Effector memory CD8-positive, alpha-beta T cell (primary cell): ENCODE measurements at places on chromosomes 6 and 20.

- DNase-seq: no peak
These were observed 144.3 kb downstream of the ADGRB3 start for GRCh38 chr6:68779366-68779765.

DNA sequence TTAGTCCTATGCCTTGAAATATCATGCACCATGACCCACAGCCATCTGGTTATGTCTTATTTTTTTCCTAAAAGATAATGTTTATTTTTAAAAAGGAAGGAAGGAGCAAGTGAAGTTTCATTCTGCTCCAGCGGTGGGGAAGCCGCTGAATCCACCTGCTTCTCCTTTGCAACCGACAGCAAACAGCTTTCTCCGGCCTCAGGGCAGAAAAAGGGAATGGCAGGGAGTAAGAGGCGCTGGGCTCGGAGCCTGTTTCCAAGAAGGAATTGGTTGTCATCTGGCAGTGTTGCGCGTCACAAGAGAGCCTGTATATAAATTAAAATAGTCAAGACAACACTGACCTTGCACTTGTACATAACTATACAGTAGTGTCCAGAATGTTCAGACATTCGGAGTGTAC is 14.2 kb downstream of the GFRA4 start:
- no peak for DNase-seq

GRCh38 chr20:44041001-44041400 is 126.3 kb downstream of the TOX2 start:
- no peak for DNase-seq

- DNase-seq: no peak
These were observed 263.4 kb downstream of the ARHGAP18 start for GRCh38 chr6:129446272-129447197.

DNA sequence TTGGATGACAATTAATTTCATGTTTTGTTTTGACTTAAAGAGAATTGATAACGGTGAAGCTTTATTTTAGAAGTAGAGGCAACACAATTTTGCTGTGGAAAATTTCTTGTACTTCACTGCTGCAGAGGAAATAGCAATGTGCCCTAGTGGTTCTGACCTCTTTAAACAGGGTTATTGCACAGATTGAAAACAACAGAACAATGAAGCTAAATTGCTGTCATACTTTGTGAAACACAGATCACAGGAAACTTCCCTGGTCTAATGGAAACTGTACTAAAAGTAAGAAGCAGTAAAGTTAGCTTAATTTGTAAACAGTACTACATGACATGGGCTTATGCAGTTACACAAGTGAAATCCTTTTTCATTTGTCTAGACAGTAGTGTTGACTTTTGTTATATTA is 31.3 kb downstream of the OR2A4 start:
- no peak for DNase-seq

- no peak for DNase-seq
These were observed 156.8 kb upstream of the SALL4 start for GRCh38 chr20:51959066-51959542.

- DNase-seq: no peak
These were observed 31.3 kb downstream of the MBOAT1 start for GRCh38 chr6:20180935-20181334.

DNA sequence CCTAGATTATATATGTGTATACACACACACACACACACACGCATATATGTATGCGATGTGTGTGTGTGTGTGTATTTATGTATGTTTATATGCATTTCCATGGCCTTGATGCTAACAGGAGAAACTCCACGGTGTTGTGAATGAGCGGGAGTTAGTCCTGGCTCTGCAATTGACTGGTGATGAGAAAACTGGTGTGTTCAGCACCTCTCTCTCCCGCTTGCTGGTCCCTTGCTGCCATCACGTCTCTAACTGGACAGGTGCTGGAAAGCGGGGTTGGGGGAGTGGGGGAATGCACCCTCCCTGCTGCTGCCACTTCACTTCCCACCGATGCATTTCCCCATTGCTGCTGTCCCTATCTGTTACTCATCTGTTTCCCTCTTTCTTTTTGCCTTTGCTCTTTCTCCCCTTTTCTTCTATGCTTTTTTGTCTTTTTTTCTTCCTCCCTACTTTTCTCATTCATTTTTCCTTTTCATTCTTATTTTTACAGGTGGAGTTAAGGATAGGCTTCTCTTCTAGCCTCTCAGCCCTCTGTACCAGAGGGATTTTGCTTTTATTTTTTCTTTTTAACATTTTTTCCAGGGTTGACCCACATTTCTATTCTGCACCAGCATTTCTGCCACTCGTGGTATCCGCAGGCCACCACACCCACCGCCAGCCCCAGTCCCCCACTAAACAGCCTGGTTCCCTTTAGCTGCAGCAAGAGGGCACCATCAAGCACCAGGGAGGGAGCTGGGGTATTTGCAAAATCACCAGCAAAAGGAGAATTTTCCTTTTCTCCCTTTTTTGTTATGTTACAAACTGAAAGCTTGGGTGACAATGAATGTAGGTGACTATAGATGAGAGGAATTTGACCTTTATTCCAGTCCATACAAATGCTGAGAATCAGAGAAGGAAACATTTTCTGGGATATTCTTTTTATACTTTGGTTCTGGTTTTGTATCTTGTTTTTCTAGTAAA is 115.6 kb downstream of the TCP11 start:
- DNase-seq: no peak

DNA sequence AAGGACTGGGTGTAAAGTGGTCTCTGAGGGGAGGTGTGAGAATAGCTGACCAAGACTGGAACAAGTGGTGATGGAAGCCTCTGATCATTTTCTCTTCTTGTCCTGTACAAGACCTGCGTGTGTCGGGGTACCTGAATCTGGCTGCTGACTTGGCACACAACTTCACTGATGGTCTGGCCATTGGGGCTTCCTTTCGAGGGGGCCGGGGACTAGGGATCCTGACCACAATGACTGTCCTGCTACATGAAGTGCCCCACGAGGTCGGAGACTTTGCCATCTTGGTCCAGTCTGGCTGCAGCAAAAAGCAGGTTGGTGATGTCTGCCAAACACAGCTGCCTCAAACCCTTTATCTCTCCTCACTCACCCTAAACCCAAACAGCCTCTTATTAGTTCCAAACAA is 1.7 kb upstream of the HSD17B8 start:
- DNase-seq: no peak

- DNase-seq: no peak
These were observed 10.7 kb downstream of the DEK start for GRCh38 chr6:18253635-18254034.

GRCh38 chr6:16431106-16431505 is 192.7 kb downstream of the GMPR start:
- DNase-seq: no peak

GRCh38 chr20:59676851-59677182 is 72.5 kb downstream of the PHACTR3 start:
- no peak for DNase-seq

- DNase-seq: no peak
These were observed 82.8 kb downstream of the GFRA4 start for GRCh38 chr20:3580412-3580811.

DNA sequence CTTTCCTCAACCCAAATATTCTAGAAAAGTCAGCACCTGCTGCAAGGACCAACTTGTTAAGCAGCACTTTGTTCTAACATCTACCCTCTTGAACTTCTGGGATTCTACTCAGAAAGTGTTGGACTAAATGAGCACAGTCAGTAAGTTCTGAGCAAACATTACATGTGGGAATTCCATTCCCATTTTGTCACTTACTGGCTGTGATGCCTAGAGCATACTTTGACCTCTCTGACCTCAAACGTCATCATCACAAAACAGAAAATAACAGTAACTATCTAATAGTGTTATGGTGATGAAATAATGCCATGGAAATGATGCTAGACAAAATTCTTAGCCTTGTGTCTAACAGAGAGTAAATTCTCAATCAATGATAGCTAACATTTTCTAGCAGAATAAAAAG is 829.4 kb downstream of the EPHA7 start:
- DNase-seq: no peak

DNA sequence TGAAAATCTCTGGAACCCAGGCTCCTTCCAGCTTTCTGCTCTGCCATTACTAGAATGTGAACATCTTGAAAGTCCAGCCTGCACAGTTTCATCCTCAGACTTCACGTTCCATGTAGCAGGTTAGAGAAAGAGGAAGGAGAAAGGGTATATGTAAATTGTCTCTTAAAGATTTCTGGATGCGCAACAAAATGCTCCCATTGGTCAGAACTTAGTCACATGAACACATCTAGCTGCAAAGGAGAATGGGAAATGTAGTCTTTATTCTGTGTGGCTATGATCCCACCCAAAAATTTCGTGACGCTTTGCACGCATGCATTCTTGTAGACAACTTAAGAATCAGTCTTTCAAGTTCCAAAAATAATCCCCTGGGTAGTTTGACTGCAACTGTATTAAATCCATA is 46.4 kb upstream of the CHD6 start:
- no peak for DNase-seq

DNA sequence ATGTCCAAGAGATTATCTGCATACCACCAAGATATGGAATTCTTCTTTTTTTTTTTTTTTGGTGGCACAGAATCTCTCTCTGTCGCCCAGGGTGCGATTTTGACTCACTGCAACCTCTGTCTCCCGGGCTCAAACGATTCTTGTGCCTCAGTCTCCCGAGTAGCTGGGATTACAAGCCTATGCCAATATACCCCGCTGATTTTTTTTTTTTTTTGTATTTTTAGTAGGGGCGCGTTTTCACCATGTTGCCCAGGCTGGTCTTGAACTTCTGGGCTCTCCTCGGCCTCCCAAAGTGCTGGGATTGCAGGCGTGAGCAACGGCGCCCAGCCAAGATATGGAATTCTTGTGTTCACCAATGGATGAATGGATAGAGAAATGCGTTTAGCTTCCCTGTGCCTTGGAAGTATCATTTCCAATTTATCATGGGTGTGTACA is 31.0 kb downstream of the POM121L2 start:
- DNase-seq: no peak

- no peak for DNase-seq
These were observed 1.3 kb upstream of the UBE2J1 start for GRCh38 chr6:89353702-89354392.

DNA sequence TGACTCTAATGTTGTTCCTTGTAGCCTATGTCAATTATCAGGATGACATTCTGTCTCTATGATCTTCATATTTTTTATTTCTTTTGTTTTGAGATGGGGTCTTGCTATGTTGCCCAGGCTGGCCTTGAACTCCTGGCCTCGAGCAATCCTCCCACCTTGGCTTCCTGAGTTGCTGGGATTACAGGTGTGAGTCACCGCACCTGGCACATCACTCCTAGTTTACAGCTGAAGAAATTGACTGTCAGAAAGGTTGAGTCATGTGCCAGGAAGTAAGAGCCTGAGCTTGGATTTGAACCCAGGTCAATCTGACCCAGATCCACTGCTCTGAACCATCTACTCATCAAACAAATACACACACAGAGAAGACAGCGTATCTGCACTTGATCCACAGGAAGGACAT is 14.4 kb downstream of the PPP1R3G start:
- no peak for DNase-seq

GRCh38 chr6:138865480-138866109 is 69.7 kb downstream of the ECT2L start:
- no peak for DNase-seq

DNA sequence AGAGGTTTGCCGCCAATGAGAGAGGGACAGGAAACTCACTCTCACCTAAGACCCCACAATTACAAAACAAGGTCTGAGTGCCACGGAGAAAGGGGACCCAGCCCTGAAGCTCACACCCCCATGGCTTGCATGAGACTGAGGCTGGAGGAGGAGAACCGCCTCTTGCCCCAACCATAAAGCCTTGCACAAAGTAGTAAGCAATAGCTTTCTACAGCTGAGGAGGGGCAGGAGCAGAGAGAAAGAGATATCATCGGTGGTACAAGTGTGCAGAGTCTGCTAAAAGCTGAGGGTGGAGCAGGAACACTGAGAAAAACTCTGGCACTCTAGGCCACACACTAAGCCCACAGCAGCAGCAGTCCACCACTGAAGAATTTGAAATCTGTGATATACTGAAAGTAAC is 37.7 kb downstream of the OSTM1 start:
- no peak for DNase-seq

DNA sequence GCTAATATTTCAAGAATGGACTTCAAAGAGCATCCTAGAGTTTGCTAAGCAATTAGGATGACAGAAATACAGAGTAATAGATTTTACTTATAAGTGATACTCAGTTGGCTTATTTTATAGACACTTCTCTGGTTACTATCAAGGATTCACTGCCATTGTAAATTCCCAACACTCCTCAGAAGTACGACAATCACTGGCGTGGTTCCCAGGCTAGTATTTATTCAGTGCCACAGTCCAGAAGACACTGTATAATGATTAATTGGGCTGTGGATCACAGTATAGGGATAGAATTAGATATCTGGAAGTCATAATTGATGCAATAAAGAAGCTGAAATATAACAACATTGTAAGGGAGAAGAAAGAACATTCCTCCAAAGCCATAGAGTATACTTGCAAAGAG is 15.7 kb downstream of the MANEA start:
- DNase-seq: no peak

DNA sequence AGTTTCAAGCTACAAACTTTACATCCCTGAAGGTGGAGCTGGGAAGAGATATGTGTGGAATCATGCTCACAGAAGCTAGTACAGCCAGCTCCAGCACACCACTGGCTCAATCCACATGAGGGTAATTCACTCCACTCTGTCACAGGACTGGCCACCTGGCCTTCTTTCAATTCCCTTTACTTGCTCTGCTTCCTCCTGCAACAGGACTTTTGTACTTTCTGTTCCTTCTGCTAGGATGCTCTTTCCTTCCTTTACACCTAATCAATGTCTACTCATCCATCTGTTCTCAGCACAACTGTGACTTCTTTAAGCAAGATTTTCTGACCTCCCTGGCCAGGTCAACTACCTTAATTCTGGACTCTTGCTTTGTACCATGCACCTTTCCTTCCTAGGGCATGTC is 39.4 kb upstream of the MYB start:
- no peak for DNase-seq

GRCh38 chr20:63697868-63698545 is 1.6 kb downstream of the TNFRSF6B start:
- DNase-seq: no peak

GRCh38 chr6:43386492-43386891 is 17.0 kb upstream of the ZNF318 start:
- no peak for DNase-seq

GRCh38 chr20:23528867-23529431 is 38.0 kb downstream of the CST8 start:
- DNase-seq: no peak
